ENCODE measurements at places on chromosomes 4 and X. TPM values are rescaled to one million over a fixed set of nuclear protein-coding genes. Genes with fewer than 3 reads are reported as not detected.

RNF150 gene
- total RNA-seq = 0.75 TPM

MSX1 gene
- not detected for total RNA-seq

CSAG1 gene
- total RNA-seq = 33.2 TPM

ZNF330 gene
- total RNA-seq = 38.4 TPM

SULT1B1 gene
- 0.24 TPM for total RNA-seq

CDKL2 gene
- 0.38 TPM for total RNA-seq

DDX60 gene
- total RNA-seq = 9.1 TPM

MAGEE2 gene
- not detected for total RNA-seq

PLXNB3 gene
- total RNA-seq = 39.4 TPM

TMEM154 gene
- total RNA-seq = 34.5 TPM

HERC5 gene
- 3.6 TPM for total RNA-seq

FAM9B gene
- not detected for total RNA-seq

GUCY1A1 gene
- 0.17 TPM for total RNA-seq

AFM gene
- total RNA-seq = not detected

EBP gene
- 113 TPM for total RNA-seq

TDO2 gene
- total RNA-seq = 0.83 TPM

CFI gene
- total RNA-seq = 2.2 TPM

SMARCA5 gene
- total RNA-seq = 34.4 TPM

DDX53 gene
- not detected for total RNA-seq

GJB1 gene
- not detected for total RNA-seq

UGT2B15 gene
- not detected for total RNA-seq

DCAF4L1 gene
- total RNA-seq = 0.23 TPM

CTAG1B gene
- total RNA-seq = not detected

NR3C2 gene
- total RNA-seq = 0.96 TPM

TSPAN6 gene
- total RNA-seq = 49.6 TPM

XG gene
- not detected for total RNA-seq

OPN1LW gene
- total RNA-seq = not detected

All from PC-9 (cell line).